ENCODE measurements at places on chromosomes 6 and 20. TPM values are rescaled to one million over a fixed set of nuclear protein-coding genes. Genes with fewer than 3 reads are reported as not detected.

Gene PRDM1
- 2.7 TPM for total RNA-seq

Gene PRND
- not detected for total RNA-seq

Gene SMOC2
- total RNA-seq: not detected

Gene KHDC1L
- total RNA-seq: not detected

Gene CD93
- total RNA-seq: not detected

Gene HNF4A
- not detected for total RNA-seq

Gene POM121L2
- not detected for total RNA-seq

Gene ANKRD66
- not detected for total RNA-seq

Gene ANGPT4
- total RNA-seq: not detected

Gene CST11
- not detected for total RNA-seq
